Activated T-helper 1 cell treated with Interleukin-2 at 50 U/mL for 16 hours (primary cell): ENCODE measurements at places on chromosomes 2 and 18.

GRCh38 chr2:232026910-232027309 is 65.4 kb downstream of the DIS3L2 start:
- no peak for DNase-seq

DNA sequence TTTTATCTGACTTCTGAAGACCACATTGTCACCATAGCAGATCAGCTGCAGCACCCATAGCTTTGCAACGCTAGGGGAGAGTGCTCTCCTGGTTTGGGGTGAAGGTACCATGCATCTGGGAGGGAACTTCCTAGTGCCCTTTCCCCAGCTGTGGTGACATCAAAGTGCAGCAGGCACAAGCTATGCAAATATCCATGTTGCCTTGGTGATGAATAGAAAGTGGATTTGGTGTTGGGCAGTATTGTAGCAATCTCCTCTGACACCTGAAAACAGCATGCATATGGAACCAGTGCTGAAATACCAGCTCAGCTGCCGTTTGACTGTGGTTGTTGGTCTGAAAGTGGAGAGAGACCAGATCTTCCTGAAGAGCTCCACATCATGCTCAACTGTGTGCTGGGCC is 37.1 kb downstream of the BCL2L11 start:
- no peak for DNase-seq

- DNase-seq, result no peak
Measured at GRCh38 chr18:55093808-55094207, 134.5 kb upstream of the CCDC68 start.

DNA sequence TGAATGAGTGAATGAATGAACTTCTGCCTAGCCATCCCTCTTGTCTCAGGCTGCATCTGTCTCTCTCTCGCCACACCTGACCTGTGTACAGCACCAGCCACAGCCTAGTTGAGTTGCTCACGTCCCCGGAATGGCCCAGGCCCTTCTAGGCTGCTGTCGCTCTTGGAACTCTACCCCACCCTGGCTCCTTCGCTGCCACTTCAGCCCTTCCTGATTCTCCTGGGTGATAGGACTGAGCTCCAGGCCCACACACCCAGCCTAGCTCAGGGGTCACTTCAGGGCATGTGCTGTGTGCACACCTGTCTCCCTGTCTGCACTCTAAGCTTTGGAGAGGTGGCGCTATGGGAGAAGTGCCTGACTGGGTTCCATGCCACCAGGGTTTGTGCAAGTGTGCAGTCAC is 236.6 kb downstream of the GLI2 start:
- no peak for DNase-seq
